ENCODE measurements at places on chromosomes 4 and X. TPM values are rescaled to one million over a fixed set of nuclear protein-coding genes. Genes with fewer than 3 reads are reported as not detected.

IL13RA1 gene
- 77.4 TPM for total RNA-seq

PAGE1 gene
- total RNA-seq = not detected

RHOXF2 gene
- total RNA-seq = not detected

GPRIN3 gene
- 13.2 TPM for total RNA-seq

SEPSECS gene
- total RNA-seq = 10.8 TPM

FOXR2 gene
- not detected for total RNA-seq

All from breast epithelium (tissue), 4 donors.